CD8-positive, alpha-beta memory T cell (primary cell): ENCODE measurements at places on chromosomes 16 and 17. TPM values are rescaled to one million over a fixed set of nuclear protein-coding genes. Genes with fewer than 3 reads are reported as not detected.

GRCh38 chr16:47016700-47017133 lies 43.2 kb upstream of the DNAJA2 start:
- H3K4me3 ChIP-seq, result no peak overlapping the region
- no peaks in the 10 kb centered on the region for H3K27me3 ChIP-seq
- no peaks in the 10 kb centered on the region for H3K36me3 ChIP-seq
- no peak for DNase-seq
- H3K27ac ChIP-seq, result no peak overlapping the region
- H3K4me1 ChIP-seq, result peaks cover 10% of the 10 kb centered on the region

Gene HSF5
- total RNA-seq, result 5.5 TPM

Gene FOXF1
- total RNA-seq, result not detected

DNA sequence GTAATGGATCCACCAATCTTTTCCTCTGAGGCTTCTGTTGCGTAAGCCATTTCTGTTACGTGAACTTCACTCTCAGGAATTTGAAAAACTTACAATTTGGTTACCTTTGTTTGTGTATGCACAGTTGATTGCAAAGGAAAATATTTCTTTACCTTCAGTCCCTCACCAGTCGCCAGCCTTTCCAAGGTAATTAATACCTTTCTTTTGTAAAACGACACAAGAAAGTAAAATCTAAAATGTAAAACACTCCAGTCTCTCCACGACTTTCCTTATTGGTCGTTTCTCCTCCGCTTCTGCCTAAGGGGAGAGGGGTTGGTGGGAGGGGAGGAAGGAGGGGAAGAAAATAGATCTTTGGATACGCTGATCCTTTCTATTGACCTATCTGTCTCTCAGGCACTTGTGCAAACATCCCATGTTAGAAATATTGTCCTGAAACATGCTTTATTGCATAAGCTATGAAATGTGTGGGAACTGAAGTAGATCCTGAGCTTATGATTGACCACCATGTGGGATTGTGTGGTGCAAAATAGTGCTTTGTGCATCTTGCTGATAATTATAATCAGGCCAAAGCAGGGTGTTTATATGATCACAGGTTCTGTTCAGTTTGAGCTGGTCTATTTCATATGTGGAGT lies 32.4 kb upstream of the EFCAB13 start:
- no peak overlapping the region for H3K27ac ChIP-seq
- no peaks in the 10 kb centered on the region for H3K4me1 ChIP-seq
- no peaks in the 10 kb centered on the region for H3K27me3 ChIP-seq
- H3K4me3 ChIP-seq, result no peak overlapping the region
- DNase-seq, result no peak
- H3K36me3 ChIP-seq, result no peaks in the 10 kb centered on the region
